ENCODE measurements at places on chromosomes 3 and 15.

GRCh38 chr3:22887664-22888291 is 315.3 kb upstream of the UBE2E2 start:
- DNase-seq, result peak; percentile 13

- DNase-seq, result peak; percentile 15
Measured at GRCh38 chr15:72375501-72375845, 341 bp downstream of the HEXA start.

DNA sequence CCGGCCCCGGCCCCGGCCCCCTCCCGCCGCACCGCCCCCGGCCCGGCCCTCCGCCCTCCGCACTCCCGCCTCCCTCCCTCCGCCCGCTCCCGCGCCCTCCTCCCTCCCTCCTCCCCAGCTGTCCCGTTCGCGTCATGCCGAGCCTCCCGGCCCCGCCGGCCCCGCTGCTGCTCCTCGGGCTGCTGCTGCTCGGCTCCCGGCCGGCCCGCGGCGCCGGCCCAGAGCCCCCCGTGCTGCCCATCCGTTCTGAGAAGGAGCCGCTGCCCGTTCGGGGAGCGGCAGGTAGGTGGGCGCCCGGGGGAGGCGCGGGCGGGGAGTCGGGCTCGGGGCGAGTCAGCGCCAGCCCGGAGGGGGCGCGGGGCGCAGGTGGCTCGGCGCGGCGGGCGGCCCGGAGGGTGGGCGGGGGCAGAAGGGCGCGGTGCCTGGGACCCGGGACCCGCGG is 352 bp downstream of the CHRD start:
- DNase-seq, result peak; percentile 27

GRCh38 chr3:55546866-55547669 is 60.0 kb upstream of the WNT5A start:
- DNase-seq, result no peak

- no peak for DNase-seq
Measured at GRCh38 chr3:100185847-100186246, 71.5 kb upstream of the FILIP1L start.

GRCh38 chr15:93362821-93363220 is 273.8 kb upstream of the RGMA start:
- no peak for DNase-seq
